ENCODE measurements at places on chromosomes 6 and 20.

DNA sequence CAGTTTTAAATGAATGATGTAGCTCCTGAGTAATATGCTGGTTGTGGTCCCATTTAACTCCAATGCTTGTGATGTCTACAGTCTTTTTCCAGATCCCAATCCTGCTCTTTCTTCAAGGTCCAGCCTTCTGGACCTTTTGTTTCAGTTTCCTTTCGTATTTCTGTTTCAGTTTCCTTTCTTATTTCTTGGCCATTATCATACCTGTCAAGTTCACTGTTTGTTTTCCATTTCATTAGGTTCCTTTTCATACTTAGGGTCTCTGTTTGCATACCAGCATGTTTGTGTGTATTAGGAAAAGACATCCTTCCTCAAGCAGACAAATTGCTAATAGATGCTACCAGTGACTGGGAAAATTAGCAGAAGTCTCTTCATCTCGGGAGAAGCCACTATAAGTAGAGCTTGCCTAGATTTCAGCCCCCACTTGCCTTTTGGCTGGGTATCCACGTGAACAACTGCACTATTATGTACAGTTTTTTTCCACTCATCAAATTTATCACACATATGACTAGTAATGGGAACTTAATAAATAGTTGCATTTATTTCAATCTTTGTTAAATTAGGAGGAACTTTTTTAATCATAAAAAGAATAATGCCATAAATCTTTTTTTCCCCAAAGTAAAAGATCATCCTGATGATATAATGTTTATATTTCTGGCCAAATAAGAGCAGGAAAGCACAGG is 583.4 kb downstream of the BCKDHB start:
- DNase-seq = no peak

- no peak for DNase-seq
Measured at GRCh38 chr20:10487142-10488136, 52.3 kb downstream of the SLX4IP start.

GRCh38 chr20:16806886-16807285 is 58.7 kb downstream of the OTOR start:
- DNase-seq = no peak

- DNase-seq = no peak
Measured at GRCh38 chr6:37068356-37069270, 63.2 kb downstream of the FGD2 start.

DNA sequence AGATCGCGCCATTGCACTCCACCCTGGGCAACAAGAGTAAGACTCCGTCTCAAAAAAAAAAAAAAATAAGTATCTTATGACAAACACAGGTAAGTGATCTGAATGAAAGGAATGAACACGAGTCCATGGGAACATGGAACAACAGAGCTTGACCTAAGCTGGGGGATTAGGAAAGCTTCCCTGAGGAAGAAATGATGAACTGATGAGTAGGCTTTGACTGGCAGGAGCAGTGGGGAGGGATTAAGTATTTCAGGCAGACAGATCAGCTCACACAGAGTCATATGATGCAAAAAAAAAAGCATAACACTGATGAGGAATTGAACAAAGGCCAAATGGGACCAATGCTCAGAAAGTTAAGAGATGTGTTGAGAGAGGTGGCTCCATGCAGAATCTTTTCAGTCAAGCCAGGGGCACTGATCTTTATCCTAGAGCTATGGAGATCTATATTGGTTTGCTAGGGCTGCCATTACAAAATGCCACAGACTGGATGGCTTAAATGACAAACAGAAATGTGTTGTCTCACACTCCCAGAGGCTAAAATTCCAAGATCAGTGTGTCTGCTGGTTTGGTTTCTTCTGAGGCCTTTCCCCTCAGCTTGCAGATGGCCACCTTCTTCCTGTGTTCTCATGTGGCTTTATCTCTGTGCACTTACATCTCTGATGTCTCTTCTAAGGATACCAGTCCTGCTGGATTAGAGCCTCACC is 85.6 kb downstream of the ANKRD6 start:
- no peak for DNase-seq

DNA sequence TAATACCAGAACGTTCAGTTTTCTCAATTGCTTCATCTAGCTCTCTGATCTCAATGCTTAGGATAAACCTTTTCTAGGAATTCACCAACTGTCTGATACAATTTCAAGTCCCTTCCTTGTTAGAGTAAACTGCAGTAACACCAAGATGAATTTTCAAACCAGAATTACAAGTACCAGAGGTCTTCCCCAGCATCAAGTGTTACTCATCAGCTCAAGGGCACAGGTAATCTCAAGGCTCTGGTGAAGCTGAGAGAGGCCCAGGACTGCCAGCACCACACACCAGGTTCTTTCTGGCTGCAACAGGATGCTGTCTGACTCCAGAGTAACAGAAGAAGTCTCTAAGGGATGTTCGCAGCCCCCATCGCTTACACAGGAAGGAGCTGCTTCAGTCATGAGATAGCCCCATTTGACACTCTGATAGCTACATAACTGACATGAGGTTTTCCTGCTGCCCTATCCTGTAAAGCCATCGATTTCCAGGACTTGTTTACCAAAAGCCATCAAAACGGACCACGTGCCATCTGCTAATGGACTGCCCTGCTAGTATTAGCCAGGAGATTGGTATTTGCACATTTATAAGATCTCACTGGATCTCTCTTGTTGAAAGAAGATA is 549.4 kb downstream of the UTRN start:
- no peak for DNase-seq

- DNase-seq = no peak
Measured at GRCh38 chr6:20412682-20413073, 11.0 kb downstream of the E2F3 start.

- no peak for DNase-seq
Measured at GRCh38 chr6:13304101-13304500, 24.2 kb downstream of the TBC1D7 start.

DNA sequence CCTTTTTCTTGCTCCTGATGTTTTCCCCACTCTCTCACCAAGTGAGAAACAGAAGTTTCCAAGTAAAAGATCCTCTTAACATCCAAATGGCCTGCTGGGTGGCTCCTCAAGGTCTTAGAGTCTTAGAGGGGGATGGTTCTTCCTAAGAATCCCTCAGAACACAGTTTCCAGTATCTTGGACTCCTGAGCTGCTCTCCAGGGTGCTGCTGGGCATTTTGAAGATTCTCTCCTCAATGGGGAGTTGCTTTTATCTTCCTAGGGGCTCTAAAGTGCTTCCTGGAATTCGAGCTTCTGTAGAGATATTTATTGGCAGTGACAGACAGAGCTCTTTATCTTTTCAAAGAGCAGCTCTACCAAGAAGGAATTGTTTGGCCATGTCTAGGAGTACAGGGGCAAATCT is 70.8 kb upstream of the SLC35B3 start:
- no peak for DNase-seq

Data from CD4-positive, alpha-beta T cell treated with Interleukin-1 beta for 1 hour (primary cell).